Adrenal gland (tissue), 19 donors: ENCODE measurements at places on chromosomes 2 and 18.
A peak's percentile ranks its signal among the peaks of the same experiment; 100 is the strongest.

- no peak for DNase-seq
These were observed 453.9 kb upstream of the FSIP2 start for GRCh38 chr2:185284696-185285095.

- no peak for DNase-seq
These were observed 178.4 kb downstream of the BCL2 start for GRCh38 chr18:63140997-63141777.

DNA sequence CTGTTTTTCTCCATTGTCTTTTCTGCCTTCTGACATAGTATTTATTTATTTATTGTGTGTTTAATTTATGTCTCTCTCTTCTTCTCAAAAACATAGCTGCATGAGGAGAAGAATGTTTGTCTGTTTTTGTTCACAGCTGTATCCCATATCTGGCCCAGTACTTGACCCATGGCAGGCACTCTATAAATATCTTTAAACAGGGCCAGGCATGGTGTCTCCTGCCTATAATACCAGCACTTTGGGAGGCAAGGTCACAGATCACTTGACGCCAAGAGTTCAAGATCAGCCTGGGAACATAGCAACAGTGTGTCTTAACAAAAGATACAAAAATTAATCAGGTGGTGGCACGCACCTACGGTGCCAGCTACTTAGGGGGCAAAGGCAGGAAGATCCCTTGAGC lies 361.3 kb upstream of the KLHL29 start:
- DNase-seq, result no peak

GRCh38 chr2:188045016-188045415 lies 246.7 kb upstream of the GULP1 start:
- DNase-seq, result no peak

- DNase-seq, result no peak
These were observed 20.1 kb downstream of the ARL4C start for GRCh38 chr2:234476766-234477165.

GRCh38 chr2:1053786-1054185 lies 103.1 kb downstream of the SNTG2 start:
- no peak for DNase-seq

DNA sequence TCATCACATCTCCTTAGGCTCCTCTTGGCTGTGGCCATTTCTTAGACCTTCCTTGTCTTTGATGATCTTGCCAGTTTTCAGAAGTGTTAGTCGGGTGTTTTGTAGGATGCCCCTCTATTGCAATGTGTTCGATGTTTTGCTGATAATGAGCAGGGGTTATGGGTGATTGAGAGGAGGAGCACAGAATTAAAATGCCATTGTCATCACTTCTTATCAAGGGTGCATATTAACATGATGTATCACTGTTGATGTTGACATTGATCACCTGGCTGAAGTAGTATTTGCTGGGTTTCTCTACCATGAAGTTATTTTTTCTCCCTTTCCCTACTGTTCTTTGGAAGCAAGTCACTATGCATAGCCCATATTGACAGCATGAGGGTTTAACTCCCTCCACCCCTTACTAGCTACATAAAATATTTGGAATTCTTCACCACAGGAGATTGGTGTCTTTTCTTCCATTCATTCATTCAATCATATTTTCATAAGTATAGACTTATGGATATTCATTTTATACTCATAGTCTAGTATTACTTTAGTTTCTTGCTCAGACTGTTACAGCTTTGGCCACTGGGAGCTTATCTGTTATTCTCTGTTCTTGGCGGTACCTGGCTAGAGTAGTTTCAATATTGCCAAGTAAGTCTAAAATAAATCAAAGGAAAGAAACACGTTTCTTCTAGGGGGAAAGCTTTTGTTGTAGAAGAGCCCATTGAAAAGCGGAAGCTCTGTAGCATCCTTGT lies 54.5 kb upstream of the TMEM87B start:
- no peak for DNase-seq

DNA sequence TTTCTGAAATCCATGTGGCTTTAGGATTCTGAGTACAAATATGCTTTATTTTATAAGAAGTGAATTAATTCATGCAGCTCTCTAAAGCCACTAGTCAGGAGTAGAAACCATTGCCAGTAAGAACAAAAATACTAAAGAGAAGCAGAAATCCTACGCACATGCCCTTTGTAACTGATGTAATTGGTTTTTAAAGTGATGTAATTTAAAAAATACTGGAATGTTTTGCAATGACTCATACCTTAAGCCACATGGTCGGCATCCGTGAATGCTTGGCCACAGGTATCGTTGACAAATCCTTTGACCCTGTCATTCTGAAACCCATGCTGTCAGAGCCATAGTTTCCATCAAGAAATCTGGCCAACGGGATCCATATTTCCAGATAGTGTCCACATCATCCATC lies 213.3 kb downstream of the ACKR3 start:
- no peak for DNase-seq

GRCh38 chr2:43495727-43496126 lies 100.1 kb downstream of the THADA start:
- DNase-seq, result no peak

DNA sequence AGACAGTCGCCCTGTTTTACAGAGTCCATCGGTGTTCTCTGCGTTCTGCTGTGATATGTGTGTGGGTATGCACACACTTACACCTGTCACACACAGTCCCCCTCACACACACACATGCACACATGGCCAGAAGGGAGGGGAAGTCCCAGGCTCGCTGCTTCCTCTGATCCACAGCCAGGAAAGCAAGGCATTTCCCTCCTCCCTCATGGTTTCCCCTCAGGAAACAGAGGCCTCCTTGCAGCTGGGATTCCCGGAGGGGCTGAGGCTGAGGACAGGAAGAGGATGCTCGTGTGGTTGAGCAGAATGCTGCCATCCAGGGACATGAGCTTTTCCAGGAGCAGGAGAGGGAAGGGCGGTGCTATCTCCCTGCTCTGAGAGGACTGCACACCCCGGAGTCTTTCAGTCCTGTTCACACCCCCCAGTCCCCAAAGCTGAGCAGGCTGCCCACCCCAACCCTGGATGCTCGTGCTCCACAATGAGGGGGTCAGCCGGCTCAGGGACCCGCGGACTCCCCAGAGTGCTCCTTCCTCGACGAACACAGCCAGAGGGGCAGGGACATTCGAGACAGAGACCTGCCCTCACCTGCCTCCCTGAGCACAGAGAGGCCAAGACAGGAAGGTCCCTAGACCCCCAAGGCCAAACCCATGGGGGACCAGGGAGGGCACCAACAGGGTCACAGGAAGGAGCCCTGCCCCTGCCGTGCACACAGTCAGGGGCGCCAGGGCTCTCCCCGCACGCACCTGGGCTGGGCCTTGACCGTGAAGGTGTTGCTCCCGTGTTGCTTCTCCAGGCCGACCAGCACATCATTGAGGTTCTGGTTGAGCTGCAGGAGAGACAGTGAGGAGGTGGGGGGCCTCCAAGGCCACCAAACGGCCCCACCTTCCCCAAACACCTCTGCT lies 45.3 kb downstream of the BIN1 start:
- no peak for DNase-seq

GRCh38 chr18:48800466-48800865 lies 150.3 kb downstream of the SMAD7 start:
- peak; percentile 8 for DNase-seq

DNA sequence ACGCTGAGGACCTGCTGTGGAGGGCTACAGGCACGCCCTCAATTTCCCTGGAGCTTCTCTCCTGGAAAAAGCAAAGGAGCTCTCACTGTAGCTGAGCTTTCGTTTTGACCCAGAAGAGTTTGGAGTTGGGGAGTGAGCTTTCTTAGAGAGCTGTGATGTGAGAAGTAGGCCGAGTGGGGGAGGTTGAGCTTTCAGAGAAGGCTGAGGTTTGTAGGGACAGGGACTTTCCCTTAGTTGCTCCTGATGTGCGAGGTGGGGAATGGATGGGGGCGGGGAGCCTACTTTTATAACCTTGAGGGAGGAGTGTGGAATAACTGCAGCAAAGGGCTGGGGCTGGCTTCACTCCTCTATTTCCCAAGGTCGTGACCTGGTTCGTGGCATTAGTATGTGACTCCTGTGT lies 47.1 kb downstream of the ZNF532 start:
- peak; percentile 26 for DNase-seq

DNA sequence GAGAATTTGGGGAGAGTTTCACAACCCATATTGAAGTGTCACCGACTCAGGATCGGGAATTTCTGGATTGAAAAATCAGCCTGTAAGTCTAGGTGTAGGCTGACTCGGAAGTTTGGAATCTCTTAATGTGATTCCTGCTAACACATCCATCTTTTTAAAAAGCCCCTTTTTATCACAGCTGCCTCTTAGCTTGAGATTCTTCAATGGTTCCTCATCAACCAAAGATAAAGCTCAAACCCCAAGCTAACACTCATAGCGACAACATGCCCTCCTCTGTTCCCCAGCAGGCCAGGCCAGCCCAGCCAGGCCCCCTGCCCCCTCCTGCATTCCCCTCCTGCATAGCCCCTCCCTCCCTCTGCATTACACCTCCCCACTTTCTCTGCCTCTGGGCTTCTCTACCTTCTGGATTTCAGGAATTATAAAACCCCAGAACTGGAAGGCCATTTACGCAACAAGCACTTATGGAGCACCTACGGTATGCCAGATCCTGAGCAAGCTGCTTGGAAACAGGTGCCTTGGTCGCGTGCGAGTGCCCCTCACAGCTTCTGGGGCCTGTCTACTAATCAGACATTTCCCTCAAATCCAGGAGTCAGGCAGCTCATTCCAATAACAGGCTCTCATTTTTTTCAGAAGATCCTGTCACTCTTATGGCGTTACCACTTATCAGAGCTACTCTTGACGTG lies 63.4 kb downstream of the EMX1 start:
- no peak for DNase-seq

GRCh38 chr18:62403120-62403519 lies 78.0 kb downstream of the TNFRSF11A start:
- no peak for DNase-seq

GRCh38 chr2:231890896-231891513 lies 35.2 kb downstream of the NPPC start:
- DNase-seq, result peak; percentile 5

- DNase-seq, result no peak
These were observed 97.9 kb downstream of the BAZ2B start for GRCh38 chr2:159518321-159519005.

- DNase-seq, result no peak
These were observed 80.4 kb downstream of the SH3RF3 start for GRCh38 chr2:109209412-109209811.

GRCh38 chr18:26335571-26336487 lies 109.6 kb downstream of the TAF4B start:
- DNase-seq, result no peak

DNA sequence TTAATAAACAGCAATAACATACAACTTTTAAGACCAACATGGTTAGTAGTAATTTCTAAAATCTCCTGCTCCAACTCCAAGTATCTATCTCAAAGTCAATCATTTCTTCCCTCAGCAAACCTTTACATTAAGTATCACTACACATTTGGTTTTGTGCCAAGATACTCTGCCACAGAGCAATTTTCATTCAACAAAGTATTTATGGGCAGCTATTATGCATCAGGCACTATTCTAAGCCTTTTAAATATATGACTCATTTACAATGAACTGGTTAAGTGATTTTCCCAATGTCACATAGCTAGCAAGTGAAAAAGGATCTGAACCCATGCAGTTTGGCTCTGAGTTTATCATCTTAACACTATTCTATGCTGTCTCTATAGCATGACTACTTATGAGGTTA lies 264.3 kb downstream of the NOL4 start:
- DNase-seq, result no peak

DNA sequence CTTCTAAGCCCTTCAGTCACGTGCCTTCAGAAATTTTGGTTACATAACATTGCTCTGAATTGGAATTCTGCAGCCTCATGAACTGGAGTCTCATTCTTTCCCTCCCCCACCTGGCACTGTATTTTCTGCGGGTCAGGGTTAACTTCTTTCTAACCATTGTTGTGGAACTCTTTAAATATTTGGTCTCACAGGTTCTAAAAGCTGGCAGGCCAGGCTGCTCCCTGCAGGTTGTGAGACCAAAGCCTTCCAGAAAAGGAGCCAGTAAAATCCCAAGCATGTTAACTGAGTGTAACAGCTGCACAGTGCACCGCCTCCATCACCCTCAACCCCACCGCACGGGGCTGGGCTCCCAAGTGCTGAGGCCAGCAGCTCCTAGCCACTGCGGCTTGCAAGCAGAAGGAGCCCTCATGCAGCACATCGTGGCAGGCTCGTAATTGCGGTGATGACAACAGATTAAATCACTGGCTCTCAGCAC lies 174.1 kb upstream of the ALPP start:
- peak; percentile 47 for DNase-seq

- DNase-seq, result no peak
These were observed 8.8 kb upstream of the SH3RF3 start for GRCh38 chr2:109120166-109120565.

DNA sequence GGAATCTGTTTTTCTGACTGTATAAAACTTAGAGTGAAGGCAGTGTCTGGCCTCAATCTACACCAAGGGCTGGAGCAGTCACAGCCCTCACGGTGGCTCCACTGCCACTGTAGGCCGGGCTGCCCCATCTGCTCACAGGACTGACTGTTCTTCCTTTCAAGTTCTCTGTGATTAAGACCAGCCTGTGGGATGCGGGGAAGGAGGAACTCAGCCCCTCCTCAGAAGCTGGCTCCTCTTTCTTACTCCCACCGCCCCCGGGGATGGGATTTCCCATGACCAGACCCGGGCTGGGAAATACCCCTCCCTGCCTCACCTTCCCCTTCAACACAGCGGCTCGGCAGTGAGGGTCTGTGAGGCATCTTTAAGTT lies 106.0 kb downstream of the COPS8 start:
- DNase-seq, result no peak

GRCh38 chr2:33670392-33670937 lies 71.4 kb upstream of the FAM98A start:
- DNase-seq, result no peak

DNA sequence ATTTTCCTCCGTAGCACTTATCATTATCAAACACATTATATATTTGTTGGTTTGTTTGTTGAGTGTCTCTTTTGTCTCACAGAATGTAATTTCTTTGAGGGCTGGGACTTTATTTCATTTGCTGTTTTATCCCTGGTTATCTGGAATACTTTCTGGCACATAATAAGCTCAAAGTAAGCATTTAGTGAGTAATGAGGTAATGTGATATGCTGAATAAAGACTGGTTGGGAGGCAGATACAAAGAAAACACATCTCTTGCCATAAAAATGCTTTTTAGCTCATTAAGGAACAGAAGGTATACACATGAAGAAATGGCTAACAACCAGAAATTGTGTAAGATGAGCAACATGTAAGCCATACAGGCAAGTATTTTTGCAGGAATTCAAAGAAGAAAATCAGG lies 1411.8 kb downstream of the LRP1B start:
- no peak for DNase-seq

GRCh38 chr18:72935744-72936143 lies 68.0 kb upstream of the NETO1 start:
- no peak for DNase-seq
